Neuronal stem cell (in vitro differentiated cells): ENCODE measurements at places on chromosomes 7 and 10.

DNA sequence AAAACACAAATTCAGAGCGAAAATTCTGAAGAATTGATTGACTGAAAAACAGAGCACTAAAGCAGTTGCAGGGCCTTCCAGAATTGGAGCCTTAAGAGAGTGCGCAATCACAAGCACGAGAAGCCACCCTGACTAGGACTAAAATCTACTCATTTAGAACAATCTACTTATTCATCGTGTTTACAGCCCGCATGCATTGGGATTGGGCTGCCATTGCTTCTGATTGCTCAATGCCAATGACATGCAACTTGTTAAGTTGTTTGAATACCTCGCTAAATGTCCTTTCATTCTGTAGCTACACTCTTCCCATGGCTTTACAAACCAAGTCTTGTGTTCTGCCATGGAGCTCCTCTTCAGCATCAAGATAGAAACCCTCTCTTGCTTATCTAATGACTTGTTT lies 425.9 kb upstream of the POM121L12 start:
- DNase-seq = no peak

- no peak for DNase-seq
Measured at GRCh38 chr7:149317986-149318672, 56.1 kb downstream of the ZNF783 start.

- DNase-seq = no peak
Measured at GRCh38 chr7:30147223-30147622, 12.4 kb downstream of the MTURN start.

GRCh38 chr10:94232711-94233383 lies 129.9 kb downstream of the NOC3L start:
- no peak for DNase-seq

GRCh38 chr7:163971-164881 lies 28.1 kb upstream of the FAM20C start:
- no peak for DNase-seq

DNA sequence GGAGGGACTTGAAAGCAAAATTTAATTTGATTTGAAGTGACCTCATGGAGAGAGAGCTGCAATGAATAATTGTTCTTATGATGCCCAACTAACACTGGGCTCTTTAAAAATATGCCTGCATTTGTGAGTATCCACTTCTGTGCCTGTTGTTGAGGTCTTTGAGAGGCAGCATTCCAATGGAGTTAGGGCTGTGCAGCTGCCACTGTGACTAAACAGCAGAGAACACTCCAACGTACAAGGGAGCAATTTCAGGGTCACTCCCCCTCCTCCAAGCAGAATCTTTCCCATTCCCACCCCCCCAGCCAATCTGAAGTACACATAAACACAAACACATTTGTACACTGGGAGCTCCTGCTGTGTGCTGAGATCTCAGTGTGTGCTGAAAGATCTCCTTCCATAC lies 28.0 kb upstream of the GSAP start:
- no peak for DNase-seq

DNA sequence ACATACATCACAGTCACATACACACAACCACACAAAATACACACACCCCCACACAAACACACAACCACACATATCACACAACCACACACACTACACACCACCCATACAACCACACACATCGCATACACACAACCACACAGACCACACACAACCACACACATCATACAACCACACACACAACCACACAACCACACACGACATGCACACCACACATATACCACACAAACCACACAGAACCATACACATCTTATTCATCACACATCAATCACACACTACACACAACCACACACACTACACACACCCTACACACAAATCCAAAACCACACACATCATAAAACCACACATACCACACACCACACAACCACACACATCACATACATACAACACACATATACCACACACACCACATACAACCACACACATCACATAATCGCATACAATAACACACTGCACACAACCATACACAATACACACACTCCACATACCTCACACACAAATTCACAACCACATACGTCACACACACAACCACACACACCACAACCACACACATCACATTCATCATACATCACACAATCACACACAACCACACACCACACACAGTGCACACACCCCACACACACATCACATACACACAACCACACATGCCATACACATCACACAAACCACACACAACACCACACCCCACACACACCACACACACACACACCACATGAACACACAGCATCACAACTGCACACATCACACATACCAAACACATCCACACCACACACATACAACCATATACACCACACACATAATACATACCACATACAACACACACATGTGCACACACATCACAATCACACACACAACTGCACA lies 30.4 kb downstream of the GPRIN2 start:
- no peak for DNase-seq

- peak; percentile 29 for DNase-seq
Measured at GRCh38 chr10:128631801-128632241, 505.6 kb upstream of the MKI67 start.

DNA sequence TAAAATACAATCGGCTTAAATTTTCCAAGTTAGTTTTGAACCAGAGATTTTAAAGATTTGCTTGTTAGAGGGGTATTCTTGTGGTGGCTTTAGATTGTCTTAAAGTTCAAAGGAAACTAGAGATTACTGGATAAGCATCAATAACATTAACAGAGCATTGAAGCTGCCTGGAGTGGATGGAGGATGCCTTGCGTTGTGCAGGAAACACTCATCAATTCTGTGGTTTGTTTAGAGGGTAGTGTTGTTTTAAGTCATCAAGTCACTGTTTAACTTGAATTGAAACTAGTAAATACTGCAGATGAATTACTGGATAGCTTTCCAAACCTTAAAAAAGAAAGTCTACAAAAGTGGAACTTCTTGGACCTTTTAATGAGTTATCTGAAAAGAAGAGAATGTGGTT lies 218.6 kb downstream of the CELF2 start:
- no peak for DNase-seq

DNA sequence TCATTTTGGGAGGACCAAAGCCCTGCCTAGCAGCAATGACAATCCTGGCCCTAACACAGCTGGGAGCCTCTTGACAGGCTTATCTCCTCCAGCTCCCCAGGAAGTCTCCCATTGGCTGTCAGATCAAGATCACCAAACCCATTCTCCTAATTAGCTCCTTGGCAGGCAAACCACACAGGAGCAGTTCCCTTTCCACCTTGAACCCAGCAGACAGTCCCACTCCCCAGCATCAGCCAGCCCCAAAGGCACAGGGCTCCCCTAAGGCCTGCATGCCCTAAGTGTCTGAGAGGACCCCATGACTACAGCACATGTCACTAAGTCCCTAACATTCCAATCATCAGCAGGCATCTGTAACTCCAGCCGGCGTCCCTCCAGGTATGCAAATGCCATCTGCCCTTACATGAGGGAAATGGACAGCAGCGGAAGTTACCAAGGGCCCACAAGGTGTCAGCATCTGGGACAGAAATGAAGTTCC lies 348.5 kb downstream of the KCNMA1 start:
- DNase-seq = no peak

GRCh38 chr10:119368991-119369869 lies 161.9 kb downstream of the GRK5 start:
- no peak for DNase-seq

DNA sequence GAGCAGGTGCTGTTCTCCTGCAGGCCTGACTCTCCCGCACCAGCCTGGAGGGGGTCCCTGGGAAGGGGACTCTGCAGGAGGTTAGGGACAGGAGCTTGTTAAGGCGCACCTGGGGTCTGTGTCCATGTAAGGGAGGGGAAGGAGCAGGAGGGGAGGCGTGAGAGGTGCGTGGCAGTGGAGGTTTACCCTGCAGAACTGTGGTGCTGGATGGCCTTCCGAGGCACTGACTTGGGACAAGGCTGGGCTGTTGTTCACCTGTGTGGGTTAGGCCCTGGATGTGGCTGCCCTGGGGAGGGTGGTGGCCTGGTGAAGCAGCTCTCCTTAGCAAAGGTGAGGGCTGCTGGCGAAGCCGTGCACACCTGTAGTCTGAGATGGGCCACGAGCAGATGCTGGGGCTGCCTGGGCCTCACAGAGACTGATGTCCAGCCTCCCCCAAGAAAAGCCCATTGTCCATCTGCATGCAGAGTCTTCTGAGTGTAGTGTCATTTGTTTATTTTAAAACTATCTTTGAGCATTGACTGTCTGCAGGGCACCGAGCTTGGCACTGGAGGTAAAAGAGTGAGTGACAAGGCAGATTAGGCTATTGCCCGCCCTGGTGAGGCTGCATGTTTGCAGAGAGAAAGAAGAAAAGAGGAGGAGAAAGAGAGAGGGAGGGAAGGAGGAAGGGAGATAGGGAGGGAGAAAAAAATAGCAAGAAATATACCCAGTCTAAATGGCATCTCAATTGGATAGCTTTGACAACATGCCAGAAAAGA lies 225.3 kb downstream of the GLRX3 start:
- DNase-seq = no peak

GRCh38 chr10:132383101-132383500 lies 13.9 kb upstream of the PWWP2B start:
- DNase-seq = no peak

DNA sequence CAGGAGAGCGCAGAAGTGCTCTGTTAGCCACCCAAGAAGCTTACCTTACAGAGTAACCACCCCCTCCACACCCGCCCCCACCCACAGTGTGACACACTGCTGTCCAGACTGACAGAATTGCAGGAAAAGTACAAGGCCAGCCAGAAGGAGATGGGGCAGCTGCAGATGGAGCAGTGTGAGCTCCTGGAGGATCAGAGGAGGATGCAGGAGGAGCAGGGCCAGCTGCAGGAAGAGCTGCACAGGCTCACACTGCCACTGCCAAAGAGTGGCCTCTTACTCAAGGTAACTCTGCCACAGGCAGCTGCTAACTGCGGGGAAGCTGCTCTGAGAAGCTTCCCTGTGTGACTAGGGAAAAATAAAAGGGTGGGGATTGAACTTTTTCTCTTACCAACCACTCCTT lies 17.6 kb downstream of the CCDC136 start:
- no peak for DNase-seq

DNA sequence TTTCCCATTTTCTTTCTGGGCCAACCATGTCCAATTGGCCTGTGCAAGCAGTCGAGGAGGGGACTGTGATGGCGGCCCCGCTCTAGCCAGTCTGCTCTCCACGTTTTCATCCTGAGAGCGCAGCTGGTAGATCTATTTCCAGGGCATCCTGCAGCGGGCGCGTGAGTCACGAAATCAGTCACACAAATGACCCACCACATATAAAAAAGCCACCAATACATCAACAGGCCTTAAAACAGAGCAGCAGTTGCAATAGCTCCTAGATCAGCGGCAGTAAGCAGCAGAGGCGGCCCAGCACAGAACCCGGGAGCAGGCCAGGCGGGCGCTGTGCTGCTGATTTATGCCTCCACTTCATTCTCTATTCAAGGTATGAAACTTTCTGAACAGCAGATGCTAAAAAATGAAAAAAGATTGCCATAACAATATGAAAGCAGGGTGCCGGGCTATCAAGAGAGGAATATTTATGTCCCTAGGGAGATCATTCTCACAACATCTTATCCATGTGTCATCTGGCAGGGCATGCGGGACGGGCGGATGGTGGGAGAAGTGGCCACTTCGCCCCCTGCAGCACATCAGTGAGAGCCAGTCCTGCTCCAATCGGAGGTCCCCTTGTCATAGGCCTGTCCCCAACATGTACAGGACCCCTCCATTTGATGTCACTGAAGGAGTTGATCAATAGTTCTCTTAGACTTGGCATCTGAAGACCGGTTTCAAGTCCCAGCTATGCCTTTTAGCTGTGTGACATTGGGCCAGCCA lies 98.0 kb upstream of the GPR26 start:
- no peak for DNase-seq

GRCh38 chr10:103580011-103580410 lies 86.5 kb downstream of the NEURL1 start:
- DNase-seq = no peak

DNA sequence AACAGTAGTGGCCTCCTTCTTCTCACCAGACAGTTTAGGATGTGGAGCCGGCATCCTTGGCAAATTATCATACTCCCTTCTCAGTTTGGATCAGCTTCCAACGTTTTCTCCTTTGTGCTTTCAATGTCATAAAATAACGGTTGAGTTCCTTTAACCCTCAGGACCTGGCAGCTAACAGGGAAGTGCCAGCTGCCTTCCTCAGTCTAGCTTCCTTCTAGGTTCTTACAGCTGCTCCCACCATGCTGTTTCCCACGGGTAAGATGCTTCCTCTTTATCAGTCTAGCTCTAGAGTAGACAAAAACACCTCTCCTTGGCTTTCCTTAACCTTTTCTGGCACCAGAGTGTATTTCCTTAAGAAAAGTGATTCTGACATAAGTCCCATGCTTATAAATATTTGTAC lies 33.2 kb downstream of the BLVRA start:
- DNase-seq = no peak

DNA sequence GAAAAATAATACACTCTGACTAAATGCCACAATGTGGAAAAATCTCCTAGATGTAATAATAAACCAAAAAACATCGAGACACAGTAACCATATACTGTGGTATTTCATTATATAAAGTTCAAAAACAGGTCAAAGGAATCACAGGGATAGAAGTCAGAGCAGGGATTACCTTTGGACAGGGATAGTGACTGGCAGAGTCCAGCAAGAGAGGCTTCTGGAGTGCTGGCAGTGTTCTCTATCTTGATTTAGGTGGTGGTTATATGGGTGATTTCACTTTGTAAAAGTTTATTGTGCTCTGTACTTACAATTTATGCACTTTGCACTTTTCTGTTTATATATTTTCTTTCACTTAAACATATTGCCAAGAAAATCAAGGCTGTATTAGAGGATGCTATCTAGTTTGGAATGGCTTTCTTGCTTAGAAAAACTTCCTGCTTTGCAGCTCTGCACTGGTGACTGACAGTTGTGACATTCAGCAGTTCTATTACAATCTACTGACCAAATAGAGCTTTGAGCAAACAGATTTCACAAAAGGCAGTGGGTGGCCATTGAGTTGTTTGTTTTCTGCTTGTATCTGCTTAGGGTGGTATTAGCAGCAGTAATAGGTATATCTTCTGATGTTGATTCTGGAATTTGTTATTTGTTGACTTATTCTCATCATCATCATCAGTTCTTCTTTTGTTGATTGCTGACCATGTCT lies 263.6 kb upstream of the LRGUK start:
- no peak for DNase-seq

GRCh38 chr7:20021831-20022230 lies 195.4 kb downstream of the MACC1 start:
- DNase-seq = no peak

DNA sequence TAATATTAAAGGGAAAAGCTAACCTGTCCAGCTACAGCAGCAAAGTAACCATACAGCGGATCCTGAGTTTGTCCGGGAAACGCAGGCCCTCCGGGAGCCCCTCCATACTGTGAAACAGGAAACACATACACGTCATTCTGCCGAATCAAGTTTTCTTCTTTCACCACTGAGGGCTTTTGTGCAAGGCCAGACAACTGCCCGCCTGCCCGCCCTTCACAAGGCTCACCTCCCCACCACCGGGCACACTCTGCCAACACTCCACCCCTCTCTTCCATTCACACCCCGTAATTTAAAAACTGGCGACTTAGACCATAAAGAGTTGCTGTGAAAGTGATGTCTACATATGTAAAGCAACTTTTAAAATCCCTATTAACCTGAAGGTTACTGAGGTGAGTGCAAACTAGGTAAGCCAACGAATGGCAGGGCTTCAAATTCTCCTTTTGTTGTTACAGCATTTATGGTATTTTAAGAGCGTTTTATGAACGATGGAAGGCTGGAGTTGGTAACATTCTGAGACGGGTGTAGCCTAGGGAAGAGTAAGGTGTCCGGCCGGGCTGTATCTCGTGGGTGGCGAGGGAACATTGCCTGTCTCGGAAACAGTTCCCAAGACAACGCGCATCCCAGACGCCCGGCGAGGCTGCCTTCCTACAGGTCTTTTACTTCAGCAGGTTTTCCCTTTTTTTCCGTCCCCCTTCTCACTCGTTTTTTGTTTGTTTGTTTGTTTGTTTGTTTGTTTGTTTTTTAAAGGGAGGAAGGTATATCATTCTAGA lies 817 bp downstream of the SRI start:
- DNase-seq = no peak
